ENCODE measurements at places on chromosomes 5 and 9.

GRCh38 chr5:78109891-78110324 is 184.6 kb downstream of the AP3B1 start:
- no peak for DNase-seq

DNA sequence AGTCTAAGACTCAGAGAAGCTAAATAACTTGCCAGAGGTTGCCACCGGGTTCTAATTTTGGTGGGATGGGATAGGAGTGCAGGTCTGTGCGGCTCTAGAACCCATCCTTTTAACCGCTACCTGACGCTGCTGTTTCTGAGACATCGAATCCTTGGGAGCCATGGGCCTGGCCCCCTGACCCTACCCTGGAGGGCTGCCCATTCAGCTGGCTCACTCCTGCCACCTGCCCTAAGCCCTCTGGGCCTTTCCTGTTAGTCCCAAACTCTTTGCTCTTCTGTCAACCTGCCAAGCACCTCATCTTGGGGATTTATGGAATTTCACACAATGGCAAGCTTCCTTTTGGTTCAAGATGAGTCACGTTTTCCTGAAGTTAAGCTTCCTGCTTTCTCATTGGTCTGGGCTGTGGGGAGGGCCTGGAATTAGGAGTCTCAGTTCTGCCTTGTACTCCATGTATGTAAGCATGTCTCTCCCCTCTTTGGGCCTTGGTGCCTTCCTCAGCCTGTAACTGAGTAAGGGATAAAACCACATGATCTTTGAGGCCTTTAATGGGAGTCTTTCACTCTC is 26.6 kb downstream of the ENHO start:
- no peak for DNase-seq

GRCh38 chr5:52707616-52708015 is 80.1 kb upstream of the ITGA1 start:
- DNase-seq: no peak

GRCh38 chr9:89677702-89678395 is 73.0 kb downstream of the GADD45G start:
- peak; percentile 94 for DNase-seq

DNA sequence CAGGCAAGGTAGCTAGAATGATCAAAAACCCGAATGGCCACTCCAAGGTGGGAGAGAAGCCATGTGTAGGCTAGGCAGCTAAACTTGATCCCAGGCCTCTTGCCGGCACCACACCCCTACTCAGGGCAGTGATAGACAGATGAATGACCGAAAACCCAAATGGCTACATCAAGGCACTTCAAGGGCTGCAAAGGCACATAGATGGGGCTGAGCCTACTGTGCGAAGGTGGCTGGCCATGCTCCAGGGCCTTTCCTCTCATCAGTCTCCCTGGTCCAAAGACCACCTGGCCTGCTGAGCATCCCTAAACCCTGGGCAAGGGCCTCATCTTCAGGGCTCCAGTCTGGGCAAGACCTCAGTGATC is 3.7 kb upstream of the TIFAB start:
- DNase-seq: no peak

DNA sequence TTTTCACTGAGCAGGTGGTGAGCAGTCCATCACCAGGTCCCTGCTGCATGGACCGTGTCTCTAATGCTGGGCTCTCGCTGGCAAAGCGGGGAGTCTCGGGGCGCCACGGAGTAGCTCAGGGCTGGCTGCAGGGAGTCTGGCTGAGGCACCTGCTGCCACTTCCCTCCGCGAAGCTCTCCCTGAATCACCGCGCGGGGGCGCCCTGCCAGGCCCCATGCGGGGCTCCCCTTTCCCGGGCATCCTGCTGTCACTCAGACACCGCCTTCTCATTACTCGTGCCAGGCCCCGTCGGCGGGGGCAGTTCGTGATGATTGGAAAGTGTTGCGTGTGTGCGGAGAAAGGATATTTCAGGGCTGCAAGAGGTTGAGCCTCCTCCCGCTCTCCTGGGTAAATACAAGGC is 335.8 kb downstream of the IRX2 start:
- no peak for DNase-seq

DNA sequence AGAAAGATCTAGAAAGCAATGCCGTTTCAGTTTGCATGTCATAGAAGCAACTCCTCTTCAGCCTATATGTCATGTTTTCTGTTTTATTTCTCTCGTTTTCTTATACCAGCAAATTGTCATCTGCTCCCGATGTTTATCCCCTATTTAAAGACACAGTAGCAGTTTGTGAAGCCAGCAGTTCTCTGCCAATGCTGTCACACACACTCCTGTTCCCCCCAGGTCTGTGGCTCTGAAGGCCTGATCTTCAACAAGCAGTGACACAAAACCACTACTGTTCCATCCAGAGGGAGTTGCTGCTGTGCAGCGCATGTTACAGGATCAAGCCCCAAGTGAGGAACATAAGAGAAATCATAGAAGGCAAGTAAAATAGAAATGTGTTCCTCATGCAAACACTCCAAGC is 364.1 kb upstream of the SLC30A5 start:
- no peak for DNase-seq

GRCh38 chr5:109942646-109943045 is 252.9 kb downstream of the MAN2A1 start:
- no peak for DNase-seq

GRCh38 chr5:94445726-94446125 is 172.7 kb downstream of the KIAA0825 start:
- no peak for DNase-seq

DNA sequence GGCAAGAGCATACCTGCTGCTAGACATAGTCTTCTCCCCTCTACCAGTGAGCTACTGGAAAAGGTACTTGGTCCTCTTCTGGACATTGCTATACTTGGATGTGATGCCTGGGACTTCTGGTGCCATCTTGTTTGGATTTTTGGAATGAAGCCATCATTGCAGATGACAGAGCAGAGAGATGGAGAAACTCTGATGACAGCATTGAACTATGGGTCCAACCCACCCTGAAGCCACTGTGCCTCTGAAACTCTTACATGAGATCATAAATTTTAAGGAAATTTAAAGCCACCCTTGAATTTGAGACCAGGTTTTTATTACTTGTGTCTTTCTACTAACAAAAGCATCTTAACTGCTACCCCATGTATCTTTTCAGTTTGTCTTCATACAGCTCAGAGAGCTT is 151.1 kb upstream of the SMIM23 start:
- DNase-seq: no peak

- no peak for DNase-seq
Measured at GRCh38 chr5:158390577-158390976, 531.6 kb upstream of the CLINT1 start.

DNA sequence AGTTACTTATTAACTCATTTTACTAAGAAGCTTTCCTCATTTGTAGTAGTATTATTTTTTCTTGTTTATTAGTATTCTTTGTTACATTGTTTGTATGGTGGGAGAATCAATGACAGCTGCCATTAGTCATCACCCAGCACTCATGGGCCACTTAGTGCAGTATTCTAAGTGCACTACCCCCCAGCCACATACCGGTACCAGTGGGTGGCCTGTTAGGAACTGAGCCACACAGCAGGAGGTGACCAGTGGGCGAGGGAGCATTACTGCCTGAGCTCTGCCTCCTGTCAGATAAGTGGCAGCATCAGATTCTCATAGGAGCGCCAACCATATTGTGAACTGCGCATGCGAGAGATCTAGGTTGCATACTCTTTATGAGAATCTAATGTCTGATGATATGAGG is 24.2 kb upstream of the CAMLG start:
- no peak for DNase-seq

GRCh38 chr5:74016373-74016772 is 390.4 kb downstream of the ARHGEF28 start:
- no peak for DNase-seq

- no peak for DNase-seq
Measured at GRCh38 chr5:145473042-145473642, 362.0 kb downstream of the PRELID2 start.

DNA sequence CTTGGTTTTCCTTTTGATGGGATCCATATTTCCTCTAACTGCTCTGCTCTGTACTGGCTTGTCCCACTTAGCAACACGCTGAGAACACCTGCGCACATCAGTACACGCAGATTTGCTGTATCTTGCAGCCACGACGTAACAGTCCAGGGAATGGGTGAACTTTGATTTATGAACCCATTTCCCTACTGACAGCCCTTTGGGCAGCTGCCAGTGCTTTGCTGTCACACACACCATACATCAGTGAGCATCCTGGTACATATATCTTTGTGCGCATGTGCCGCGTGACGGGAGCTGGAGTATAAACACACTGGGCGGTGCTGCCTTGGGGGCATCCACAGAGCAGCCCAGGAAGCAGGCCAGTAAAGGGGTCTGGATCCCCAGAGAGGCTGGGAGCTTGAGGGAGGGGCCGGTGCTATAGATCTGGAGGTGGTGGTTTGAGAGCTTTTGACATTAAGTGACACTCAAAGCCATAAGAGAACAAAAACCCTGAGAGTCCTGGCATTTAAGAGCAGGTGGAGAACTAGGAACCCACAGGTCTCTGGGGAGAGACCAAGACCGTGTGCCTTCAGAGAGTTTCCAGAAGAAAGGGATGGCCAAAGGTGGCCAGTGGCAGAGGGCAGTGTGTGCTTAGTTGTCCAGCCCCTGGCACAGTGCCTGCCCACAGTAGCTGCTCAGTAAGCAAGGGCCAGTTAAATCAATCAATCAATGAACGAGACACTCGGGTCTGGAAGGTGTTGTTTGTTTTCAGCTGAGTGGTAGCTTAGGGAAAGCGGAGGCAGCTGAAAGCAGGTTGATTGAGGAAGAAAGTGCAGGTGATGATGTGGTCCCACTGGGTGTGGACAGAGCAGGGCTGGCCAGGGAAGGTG is 53.7 kb downstream of the LMX1B start:
- DNase-seq: peak; percentile 66

GRCh38 chr9:83006378-83006777 is 56.6 kb downstream of the RASEF start:
- no peak for DNase-seq

- DNase-seq: no peak
Measured at GRCh38 chr5:9604416-9604815, 25.7 kb downstream of the TAS2R1 start.

DNA sequence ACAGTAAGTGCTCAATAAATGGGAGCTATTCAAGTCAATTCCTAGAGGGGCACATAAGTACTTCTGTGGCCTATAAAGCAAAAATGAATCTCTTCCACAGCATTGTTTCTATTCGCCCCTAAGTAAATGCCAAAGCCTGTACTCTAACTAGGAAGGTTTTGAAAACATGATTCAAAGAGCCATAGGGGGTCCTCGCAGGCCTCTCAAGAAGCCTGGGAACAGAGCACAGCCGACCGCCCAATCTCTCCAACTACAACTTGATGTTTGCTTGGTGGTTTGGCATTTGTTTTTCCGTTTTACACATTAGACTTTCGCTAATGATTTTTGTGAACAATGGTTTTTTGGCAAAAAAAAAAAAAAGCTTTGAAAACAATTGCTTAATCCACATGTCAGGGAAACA is 19.4 kb downstream of the EFNA5 start:
- DNase-seq: no peak

DNA sequence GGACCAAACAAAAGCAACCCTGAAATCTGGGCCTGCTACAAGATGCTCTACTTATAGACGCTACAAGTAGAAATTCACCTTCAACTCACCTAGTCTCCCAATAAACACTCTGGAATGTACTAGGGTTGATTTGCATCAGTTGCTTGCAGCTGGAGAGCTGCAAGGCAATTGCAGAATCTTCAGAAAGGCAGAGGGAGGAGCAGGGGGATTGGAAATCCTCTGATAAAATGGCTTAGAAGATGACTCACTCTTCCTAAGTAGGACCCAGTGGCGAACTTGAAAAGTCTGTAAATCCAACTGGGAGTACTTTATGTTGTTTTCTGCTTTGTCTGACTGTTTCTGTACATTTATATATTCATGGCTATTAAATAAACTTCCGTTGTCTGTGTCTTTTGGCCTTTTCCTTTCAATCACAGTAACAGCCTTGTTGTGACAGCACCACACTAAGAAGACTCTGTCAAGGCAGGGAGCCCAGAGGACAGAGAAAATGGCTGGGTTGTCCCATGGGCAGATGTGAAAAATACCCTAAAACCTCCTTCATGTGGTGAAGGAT is 14.7 kb upstream of the MLLT3 start:
- DNase-seq: no peak

DNA sequence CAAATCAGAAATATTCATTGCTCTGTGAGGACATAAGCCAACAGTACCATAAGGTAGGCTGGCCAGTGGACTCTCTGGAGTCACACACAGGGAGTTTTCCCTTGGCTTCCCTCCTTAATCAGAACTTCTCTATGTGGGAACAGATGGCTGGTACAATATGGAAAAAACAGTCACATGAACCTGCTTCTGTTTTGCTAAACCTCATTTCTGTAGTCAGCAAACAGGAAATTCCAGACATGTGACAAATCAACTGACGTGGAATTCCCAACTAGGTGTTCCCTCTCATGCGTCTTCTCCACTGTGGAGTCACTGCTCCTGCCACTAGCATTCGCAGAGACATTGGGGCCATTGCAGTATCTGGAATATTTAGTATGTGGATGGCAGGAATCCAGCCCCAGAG is 617.6 kb downstream of the KIF4B start:
- no peak for DNase-seq

DNA sequence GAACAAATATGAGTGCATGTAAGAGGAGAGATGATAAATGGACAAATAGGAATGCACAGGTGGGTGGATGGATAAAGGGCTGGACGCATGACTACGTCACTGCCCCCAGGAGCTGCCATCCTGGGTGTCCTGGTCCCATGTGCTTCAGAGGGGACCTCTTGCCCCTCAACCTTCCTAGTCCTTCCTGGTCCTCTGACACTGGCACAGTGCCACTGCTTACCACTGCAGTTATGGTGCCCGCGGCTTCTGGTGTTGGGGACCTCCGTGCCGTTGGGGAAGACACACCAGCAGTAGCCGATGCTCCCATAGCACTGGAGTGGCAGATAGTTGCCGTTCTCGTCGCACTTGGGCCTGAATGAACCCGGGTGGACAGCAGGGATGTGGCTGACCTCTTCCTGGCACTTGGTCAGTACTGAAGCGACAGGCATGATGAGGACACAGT is 9.8 kb downstream of the CD74 start:
- no peak for DNase-seq
